ENCODE measurements at places on chromosomes 11 and 22.

DNA sequence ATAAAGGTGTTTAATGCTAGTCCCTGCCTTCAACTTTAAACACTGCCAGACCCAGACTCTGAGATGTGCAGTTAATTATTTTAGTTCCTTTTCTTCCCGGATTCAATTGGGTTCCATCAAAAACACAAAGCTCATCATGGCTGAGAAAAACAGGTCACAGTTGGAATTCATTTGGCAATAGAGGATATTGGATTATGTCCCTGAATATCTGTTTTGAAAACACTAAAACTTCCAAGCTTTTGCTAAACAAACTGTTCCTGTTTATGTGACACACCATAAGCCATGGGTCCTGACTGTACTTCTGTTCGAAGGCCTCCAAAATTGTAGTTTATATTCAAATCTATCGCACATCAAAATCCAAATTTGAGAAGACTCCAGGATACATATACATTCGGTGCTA is 150.7 kb downstream of the TRPC6 start:
- DNase-seq = no peak

DNA sequence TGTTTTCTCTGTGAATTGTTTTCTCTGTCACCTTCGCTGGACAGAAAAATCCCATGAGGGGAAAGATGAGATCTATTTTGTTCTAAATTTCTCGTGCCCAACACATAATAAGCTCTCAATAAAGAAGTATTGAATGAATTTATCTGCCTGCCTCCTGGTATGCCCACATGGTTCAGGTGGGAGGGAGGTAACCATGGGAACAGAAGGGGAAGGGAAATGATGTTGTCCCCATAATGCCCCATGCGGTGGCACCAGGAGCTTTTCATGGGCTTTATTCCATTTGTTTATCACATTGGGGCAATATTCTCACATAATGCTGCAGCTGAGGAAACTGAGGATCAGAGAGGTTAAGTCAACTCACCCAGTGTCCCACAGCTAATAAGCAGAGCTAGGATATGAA is 8.7 kb downstream of the USH1C start:
- DNase-seq = no peak

DNA sequence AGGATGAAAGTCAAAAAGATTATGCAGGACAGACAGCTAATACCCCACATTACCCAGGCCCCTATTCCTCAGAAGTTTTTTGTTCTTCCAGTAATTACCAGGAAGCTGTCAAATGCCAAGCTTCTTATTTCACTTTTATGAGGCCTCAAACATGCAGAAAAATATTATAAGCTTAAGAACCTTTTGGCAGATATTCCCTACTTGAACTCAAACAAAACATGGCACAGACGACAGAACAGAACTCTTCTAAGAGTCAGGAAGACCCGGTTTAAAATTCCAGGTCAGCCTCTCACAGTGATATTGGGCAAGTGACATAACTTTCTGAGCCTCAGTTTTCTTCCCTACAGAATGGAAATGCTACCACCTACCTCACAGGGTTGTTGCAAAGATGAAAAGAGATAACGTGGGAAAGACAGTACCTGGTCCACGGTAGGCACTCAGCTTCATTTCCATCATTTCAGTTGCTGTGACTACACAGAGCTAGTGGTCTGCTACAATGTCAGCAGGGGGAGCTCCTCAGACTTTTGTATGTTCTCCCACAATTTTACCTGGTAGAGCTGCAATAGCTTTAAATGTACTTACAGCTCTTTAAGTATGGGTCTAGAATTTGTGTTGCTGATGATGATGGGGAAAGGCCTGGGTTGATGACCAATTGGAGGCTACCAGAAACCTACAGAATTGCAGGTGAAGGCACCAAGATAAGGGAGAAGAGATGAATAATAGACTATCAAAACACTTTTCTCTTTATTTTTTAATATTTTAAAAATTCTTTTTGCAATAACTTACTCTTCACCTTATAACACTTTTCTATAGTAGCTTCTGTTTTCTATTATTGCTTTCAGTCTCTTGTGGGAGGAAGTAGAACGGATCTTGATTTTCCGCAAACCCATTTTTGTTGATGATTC is 98.3 kb upstream of the CHRM4 start:
- peak; percentile 59 for DNase-seq

GRCh38 chr11:39678996-39679395 is 1780.5 kb downstream of the LRRC4C start:
- DNase-seq = no peak

GRCh38 chr11:115580927-115581680 is 76.9 kb upstream of the CADM1 start:
- DNase-seq = no peak

- no peak for DNase-seq
Observed at GRCh38 chr11:67576735-67577475, 6.7 kb upstream of the GSTP1 start.

DNA sequence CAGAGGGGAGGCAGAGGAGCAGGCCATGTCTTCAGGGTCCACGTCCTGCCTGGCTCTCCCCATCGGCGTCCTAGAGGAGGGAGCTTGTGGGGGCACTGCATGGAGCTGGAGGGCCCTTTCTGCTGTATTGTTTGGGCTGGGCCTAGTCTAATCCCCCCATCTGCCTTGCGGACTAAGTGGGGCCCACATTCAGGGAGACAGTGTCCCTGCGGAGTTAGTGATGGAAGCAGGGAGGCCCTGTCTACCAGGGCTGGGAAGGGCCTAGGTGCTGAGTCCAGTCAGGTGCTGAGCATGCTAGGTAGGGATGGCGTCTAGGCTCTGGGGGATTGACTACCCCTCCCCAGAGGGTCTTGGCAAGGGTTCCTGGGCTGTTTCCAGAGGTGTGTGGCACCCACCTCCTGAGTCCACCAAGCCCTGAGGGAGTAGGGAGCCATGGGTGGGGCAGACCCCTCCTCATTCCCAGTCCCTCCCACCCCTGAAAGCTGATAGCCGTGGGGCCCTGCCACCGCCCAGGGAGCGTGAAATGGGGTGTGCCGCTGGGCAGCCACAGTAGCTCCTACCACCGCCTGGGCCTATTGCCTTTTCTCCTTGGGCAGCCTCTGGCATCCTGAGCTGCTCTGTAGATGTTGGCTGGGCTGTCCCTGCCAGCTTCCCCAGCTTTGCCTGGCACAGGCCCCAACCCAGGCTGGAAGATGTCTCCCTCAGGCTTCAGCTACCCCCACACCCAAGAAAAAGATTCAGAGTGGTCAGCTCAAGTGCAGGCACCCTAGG is 1.9 kb upstream of the POLD4 start:
- no peak for DNase-seq

DNA sequence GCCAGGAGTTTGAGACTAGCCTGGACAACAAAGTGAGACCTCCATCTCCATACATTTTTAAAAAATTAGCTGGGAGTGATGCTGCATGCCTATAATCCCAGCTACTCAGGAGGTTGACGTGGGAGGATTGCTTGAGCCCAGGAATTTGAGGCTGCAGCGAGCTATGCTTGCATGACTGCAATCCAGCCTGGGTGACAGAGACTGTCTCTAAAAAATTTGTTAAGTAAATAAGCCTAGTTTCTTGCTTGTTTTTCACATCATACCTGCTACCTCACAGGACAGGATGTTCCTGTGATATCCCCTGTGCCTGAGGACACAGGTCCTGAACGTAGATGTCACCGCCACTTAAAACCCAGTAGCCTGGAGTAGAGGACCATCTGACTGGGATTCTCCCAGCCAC is 348.6 kb downstream of the MN1 start:
- DNase-seq = no peak

- DNase-seq = no peak
Observed at GRCh38 chr22:25156736-25157135, 42.9 kb upstream of the CRYBB3 start.

- no peak for DNase-seq
Observed at GRCh38 chr11:66363805-66364535, 7.6 kb downstream of the SLC29A2 start.

GRCh38 chr22:45843031-45843430 is 133.9 kb downstream of the WNT7B start:
- no peak for DNase-seq

DNA sequence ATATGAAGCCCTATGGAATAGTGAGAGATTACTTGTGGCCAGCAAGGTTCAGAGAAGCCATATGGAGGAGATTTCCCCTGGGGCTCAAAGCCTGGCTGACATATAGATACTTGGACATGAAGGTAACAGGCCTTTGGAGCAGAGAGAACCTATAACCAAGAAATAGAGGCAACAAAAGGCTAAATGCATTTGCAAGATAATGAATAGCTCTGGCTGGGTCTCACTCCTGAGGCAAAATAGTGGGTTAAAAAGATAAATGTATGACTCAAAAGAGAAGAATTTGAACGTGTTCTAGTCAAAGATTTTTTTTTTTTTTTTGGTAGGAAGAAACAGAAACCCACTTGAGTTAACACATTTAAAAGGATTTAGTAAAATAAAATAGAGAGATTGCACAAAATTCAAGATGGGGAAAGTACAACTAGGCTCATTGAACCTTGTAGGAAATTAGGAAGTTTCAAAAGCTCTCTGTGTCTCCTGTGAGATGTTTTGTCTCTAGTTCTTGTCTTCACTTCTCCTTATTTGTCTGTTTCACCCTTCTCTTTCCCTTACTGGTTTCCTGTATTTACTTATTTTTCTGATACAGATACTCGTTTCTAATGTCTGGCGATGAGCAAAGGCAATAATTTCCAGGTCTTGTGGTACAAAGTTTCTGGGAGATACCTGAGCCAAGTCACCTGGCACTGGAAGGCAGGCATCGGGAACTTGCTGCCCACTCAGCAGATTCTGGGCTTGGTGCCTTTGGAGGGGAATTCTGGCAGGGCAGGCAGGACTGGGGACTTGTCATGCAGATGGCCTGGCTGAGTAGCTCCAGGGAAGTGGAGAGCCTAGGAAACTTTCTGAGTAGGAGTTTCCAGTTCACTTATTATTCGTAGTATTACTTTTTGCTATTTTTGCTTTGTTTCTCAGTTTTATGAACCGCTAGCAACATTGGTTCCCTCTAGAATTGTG is 49.2 kb upstream of the SESN3 start:
- no peak for DNase-seq

DNA sequence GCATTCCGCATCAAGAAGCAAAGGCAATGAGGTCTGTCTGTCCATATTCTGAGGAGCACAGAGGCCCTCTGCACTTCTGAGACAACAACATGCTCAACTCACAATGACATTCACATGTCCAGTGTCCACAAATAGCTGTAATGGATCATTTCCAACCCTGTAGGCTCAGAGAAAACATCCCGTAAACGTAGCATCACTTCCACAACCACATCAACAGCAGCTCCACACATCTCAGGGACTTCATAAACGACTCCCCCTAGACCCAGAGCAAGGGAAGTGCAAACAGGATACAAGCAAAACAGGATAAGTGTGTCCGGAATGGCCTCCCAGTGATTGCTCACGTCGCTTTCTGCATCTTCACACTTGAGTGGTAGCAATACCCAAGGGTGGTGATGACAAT is 100.2 kb downstream of the SYN3 start:
- no peak for DNase-seq

GRCh38 chr11:73317373-73317772 is 9.3 kb downstream of the ARHGEF17 start:
- DNase-seq = no peak

DNA sequence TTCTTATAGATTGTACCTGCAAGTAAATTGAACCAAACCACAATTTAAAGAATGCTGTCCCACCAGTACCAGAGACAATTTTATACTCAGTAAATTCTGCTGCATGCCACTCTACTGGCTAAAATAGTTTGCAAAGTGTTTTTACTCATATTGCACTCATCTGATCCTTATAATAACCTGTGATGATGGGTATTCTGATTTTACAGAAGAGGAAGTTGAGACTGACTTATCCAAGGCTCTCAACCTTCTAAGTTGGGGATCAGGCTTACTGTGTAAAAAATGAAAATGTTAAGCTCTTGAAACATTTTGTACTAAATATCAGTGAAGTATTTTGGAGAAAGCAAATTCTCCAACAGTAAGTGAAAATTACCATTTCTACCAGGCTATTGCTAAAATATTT is 37.9 kb downstream of the RNF169 start:
- DNase-seq = no peak

GRCh38 chr11:95230810-95231126 is 234 bp downstream of the SESN3 start:
- no peak for DNase-seq

Measured in HepG2 (cell line).